ENCODE measurements at places on chromosomes 7 and 10.

DNA sequence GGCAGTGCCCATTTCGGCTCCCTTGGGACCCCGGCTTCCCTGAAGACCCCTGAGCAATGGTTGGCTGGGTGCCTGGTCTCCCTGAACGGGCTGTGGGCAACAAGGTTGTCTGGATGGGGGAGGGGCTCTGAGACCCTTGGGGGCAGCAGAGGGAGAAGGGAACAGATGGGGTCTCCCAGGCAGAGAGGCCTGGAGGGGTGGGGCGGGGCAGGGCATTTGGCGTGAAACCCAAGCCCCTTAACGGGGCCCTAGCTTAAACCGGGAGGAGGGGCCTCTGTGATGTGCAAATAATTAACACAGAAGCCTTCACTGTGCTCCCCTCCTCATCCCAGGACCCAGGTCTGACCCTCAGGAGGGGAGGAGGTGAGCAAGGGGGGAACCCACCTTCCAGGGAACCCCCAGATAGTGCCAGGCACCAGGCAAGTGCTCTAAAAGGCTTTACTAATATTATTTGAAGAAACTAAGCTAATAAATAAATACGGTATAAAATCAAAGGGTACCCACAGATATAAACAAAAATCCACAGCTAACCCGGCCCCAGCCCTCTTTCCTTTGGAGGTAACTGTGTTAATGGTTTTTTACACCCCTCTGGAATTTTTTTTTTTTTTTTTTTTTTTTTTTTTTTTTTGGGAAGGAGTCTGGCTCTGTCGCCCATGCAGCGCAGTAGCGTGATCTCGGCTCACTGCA lies 170.8 kb downstream of the RNF216 start:
- no peak for DNase-seq

- DNase-seq, result no peak
These were observed 11.0 kb downstream of the SUN1 start for GRCh38 chr7:843230-843629.

DNA sequence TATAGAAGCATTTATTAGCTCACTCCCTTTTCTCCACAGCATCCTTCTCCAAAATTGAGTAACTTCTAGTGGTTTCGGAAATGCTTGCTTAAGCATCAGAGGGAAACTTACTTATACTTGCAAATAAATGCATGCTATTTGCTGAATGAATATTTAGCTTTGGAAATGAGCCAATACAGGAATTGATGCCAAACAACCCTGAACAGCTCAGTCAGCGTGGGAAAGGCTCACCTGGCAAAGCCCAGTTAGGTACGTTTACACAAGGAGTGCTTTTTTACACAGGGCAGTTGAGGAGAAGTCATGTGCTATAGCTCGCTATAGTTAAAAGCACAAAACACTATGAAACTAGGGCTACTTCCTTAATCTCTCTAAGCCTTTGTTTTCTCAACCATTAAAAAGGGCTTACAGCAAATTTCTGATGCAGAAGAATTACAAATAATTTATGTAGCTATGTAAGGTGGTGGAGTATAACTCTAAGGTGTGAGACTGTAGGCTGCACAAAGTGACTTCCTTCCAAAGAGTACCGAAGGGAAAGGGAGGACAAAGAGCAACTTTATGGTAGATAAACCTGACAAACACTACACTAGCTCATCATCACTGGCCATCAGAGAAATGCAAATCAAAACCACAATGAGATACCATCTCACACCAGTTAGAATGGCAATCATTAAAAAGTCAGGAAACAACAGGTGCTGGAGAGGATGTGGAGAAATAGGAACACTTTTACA lies 498.2 kb downstream of the PHTF2 start:
- peak; percentile 63 for DNase-seq

- no peak for DNase-seq
These were observed 278.5 kb downstream of the REEP3 start for GRCh38 chr10:63799521-63800300.

DNA sequence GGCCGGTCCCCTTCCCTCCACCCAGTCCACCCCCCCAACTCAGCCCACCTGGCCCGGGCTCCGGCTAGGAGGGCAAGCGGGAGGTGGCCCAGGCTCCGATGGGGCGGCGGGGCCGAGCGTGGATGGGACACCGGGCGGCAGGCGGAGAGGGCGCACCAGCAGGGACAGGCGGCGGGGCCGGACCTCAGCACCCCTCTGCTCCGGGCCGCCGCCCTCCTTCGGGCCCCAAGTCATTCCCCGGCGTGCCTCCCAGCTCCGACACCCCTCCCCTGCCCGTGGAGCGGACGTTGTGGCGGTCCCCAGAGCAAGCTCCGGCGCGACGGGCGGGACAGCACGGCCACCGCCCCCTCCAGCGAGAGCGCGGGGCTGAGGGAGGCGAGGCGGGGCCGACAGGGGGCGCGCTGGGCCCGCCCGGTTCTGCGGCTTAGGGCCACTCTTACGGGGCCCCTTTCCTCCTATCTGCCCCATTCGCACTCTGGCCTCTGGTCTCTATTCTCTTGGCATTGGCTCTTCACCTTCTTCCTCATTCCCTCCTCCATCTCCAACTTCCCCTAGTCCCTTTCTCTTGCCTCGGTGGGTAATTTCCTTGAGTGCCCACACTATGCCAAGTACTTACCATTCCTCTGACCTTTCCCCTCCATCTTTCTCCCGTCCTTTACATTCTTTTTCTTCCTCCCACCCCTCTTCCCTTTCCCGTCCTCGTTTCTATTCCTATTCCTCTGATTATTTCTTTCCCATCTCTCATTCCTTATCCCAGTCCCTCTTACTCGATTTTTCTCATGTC lies 701 bp upstream of the GBX1 start:
- peak; percentile 7 for DNase-seq

GRCh38 chr7:126840869-126841268 lies 411.9 kb downstream of the GRM8 start:
- DNase-seq, result peak; percentile 44

DNA sequence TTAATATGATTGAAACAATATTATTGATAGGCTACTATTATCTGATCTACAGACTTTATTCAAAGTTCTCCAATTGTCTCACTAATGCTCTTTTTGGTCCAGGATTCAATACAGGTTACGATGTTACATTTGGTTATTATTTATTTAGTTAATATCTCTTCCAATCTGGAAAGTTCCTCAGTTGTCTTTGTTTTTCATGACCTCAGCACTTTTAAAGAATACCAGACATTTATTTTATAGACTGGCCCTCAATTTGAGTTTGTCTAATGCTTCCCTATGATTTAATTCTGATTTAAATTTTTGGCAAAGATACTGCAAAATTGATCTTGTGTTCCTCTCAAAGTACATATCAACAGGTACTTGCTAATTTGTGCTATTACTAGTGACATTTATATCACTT lies 937.4 kb downstream of the KCNMA1 start:
- no peak for DNase-seq

DNA sequence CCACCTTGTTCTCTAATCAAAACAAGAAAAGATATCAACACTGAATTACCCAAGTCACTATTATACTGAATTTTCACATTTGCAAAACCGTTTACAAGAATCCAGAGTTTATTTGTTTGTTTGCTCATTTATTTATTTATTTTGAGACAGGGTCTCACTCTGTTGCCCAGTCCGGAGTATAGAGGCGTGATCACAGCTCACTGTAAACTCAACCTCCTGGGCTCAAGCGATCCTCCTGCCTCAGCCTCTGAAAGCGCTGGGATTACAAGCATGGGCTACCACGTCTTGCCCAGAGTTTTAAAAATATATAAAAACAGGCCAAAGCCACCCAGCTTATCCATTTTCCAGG lies 8.5 kb downstream of the CREB3L2 start:
- DNase-seq, result no peak

DNA sequence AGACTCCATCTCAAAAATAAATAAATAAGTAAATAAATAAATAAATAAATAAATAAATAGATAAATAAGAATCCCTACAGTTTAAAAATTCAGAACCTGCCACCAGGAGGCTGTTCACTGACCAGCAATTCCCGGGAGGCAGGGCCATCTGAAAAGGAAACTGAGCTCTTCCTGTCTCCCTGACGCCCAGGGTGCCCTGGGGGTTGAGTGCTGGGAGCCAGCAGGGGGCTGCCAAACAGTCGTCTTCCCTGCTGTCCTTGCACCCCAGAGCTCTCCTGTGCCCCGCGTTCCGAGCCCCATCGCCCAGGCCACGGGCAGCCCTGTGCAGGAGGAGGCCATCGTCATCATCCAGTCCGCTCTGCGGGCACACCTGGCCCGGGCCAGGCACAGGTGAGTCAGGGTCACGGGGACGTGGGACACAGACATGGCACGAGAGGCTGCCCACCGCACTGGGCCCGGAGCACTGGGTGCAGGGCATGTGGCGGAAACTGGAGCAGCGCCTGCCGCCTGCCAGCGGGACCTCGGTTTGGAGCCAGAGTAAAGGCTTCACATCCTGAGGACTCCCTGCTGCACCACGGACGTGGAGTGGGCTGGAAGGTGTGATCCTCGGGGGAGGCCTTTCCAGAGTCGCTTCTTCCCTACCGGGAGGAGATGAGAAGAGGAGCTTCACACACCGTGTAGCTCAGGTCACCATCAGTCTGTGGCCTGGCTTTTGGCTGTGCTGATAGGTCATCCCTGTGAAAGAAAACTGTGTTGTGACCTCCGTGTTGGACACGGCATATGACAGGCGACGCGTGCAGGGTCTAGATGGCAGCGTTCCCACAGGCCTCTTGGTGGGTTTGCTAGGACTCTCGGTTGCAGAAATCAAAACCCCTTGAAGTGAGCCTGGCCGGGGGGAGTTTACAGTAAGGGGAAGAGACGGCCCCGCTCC lies 25.9 kb upstream of the TTYH3 start:
- no peak for DNase-seq

DNA sequence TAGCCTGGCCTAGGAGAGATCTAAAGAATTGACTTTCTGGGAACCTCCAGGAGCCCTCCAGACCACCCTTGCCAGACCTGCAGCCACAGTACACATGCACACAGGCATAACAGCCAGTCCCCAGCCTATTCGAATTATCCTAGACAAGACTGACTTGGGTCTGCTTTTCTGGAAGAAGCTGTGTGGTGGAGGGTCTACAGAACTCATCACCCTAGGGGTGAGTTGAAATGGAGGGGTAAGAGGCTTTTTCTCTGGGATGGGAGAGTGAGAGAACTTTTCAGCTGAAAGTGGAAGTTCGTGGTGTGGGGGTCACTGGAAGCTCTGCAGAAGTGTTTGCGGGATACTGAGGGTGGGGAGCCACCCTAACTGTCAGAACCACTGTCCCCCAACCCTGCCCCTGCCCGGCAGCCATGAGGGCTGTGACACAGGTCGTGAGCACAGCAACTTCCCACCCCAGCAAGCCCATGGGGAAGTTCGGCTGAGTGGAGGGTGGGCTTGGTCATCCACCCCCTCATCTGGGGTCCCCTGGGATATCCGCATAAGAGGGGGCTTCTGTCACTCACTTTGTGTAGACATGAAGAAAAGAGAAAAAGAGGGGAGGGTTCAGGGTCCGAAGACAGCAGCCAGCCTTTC lies 7.8 kb downstream of the TLX1 start:
- no peak for DNase-seq

DNA sequence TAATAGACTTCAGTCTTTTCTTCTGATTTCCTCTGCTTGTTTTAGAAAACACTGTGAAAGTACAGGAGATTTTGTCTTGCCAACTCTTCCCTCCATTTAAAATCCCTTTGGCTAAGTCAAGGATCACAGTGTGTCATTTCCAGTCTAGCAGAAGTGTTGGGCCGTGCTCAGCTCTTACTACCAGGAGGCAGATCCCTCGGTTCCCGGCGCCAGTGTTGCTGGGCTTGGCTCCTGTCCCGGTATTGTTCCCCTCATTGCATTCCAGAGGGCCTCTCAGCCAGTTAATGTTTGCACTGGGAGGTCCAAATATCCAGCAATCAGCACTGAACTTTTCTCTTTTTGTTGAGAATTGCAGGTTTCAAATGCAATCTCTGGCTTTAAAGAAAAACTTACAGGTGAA lies 612.1 kb upstream of the MGMT start:
- DNase-seq, result peak; percentile 18

DNA sequence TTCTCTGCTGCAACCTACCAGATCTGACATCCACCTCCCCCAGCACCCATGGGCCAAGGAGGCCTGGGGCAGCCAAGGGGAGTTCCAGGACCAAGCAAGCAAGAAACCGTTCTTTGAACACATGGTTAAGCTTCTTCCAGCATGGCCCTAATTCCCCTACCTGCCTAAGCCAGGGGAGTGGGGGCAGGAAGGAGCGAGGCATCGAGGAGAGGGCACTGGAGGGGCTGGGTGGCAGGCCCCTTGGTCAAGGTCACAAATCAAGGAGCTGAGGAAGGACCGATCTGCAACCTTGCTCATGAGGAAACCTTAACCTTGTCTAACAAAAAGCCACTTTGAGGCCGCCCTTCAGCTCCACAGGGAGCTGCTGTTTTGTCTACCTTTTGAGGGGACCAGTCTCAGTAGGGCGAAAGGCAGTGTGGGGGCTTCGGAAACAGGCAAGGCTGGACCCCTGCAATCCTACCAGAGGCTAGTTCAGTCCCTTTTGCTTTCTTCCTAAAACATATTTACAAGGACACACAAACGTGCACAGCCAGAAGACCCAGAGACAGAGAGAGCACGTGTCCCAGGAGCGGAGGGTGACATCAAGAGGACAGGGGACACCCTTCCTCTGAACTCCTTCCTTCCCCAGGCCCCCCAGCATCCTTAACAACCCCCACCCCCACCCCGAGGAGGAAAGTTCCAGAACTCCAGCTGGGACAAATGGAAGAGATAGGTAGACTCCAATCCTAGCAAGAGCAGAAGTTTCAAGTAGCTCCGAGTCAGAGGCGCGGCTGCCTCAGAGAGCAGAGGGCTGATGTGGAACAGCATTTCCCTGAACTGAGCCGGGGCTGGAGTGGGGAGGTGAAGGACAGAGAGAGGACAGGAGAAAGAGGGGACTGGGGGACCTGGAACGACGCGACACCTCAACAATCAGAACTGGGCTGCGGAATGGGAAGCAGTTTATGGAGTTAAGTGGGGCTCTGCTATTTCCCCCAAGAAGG lies 28.2 kb downstream of the SPOCK2 start:
- DNase-seq, result no peak

DNA sequence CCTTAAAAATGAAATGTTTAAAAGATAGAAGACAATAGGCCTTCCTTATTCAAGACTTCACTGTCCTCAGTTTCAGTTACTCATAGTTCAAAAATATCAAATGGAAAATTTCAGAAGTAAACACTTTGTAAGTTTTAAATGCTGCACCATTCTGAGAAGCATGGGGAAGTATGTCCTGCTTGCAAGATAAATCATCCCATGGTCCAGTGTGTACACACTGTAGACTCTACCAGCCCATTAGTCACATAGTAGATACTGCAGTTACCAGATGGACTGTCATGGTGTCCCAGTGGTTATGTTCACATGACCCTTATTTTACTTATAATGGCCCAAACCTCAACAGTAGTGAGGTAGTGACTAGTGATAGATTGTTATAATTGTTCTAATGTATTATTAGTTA lies 69.5 kb downstream of the PTPN12 start:
- no peak for DNase-seq

GRCh38 chr10:72814099-72814790 lies 79.3 kb upstream of the OIT3 start:
- no peak for DNase-seq

- no peak for DNase-seq
These were observed 148.4 kb downstream of the GRID1 start for GRCh38 chr10:86218160-86218559.

GRCh38 chr10:37816290-37816689 lies 41.1 kb downstream of the ZNF248 start:
- no peak for DNase-seq

GRCh38 chr7:46583656-46584055 lies 662.6 kb upstream of the IGFBP3 start:
- no peak for DNase-seq

All from NCI-H1105 (cell line).